ENCODE measurements at places on chromosomes 7 and 10.

- DNase-seq, result no peak
Observed at GRCh38 chr10:100883312-100883821, 29.4 kb upstream of the SLF2 start.

DNA sequence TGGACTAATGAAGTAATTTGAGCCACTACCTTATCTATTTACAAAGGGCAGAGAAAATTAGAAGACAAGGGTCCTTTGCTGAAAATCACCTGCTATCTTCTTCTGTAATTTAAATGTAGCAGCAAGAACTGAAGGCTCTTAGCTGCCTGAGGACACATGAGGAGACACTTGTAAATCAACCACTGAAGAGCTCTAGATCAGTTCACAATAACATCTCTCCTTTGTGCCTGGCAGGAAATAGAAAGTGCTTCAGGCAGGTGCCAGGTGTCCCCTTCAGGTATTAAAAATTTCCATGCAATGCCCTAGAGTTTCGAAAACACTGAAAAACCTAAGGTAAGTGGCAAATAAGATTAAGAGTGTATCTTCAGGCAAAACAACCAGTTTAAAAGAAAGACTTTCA, 474.6 kb downstream of the GRM8 start:
- DNase-seq, result no peak

GRCh38 chr10:131825960-131826650, 74.7 kb upstream of the PPP2R2D start:
- DNase-seq, result no peak

DNA sequence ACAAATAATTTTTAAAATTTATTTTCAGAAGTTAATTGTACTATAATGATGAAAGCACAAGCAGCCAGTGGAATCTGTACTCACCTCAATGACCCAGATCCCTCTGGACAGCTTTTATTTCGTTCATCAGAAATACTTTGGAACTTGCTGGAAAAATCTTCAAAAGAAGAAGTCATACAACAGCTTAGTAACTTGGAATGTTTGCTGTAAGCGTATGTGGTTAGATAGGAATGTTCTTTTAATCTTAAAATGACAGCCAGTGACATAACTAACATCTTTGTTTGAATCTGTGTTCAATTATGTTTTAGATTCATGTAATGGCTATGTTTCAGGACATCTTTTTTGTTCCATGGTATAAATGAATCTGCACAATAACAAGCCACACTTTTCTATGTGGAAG, 26.8 kb downstream of the CFAP69 start:
- DNase-seq, result no peak

DNA sequence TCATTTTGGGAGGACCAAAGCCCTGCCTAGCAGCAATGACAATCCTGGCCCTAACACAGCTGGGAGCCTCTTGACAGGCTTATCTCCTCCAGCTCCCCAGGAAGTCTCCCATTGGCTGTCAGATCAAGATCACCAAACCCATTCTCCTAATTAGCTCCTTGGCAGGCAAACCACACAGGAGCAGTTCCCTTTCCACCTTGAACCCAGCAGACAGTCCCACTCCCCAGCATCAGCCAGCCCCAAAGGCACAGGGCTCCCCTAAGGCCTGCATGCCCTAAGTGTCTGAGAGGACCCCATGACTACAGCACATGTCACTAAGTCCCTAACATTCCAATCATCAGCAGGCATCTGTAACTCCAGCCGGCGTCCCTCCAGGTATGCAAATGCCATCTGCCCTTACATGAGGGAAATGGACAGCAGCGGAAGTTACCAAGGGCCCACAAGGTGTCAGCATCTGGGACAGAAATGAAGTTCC, 348.5 kb downstream of the KCNMA1 start:
- DNase-seq, result no peak

DNA sequence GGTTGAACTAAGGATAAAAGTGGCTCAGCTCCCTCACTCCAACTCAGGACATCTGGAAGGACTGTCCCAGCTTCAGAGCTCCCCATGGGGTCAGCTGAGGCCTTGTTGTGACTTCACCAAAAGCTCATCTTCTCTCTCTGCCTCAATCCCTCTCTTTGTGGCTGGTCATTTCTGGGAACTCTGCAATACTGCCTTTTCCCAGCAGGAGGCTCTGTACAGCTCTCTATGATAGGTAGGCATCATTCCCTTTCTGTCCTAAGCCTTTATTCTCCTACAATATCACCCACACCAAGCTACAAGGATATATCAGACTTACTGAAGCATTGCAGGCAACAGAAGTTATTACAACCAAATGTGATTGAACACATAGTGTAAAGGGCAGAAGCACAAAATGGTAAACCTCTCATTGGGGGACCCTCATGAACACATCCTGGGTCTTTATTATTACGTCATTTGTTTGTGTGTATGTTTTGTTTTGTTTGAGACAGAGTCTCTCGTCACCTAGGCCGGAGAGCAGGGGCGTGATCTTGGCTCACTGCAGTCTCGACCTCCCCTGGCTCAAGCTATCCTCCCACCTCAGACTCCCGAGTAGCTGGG, 36.7 kb upstream of the PRPS1L1 start:
- DNase-seq, result peak; percentile 7

GRCh38 chr10:3239066-3239919, 66.7 kb upstream of the PITRM1 start:
- peak; percentile 65 for DNase-seq

DNA sequence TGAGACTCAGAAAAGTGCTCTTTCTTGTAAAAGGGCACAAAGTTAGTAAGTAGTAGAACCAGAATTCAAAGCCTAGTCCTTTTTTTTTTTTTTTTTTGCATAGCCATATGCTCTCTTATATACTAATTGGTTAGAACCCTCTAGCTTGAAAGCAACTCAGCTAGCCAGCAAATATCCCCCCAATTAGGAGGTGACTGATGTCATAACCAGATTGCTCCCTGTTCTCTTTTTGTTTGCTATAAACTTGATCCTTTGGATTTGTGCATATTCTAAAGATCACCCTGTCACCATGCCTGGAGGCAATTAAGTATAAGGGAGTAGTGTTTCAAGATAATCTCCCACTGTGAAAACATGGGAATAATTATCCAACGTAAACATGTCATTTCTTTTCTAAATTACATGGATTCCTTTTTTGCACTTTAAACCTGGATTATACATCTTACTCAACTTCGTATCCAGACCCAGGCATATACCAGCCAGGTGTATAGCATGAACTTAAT, 963.4 kb downstream of the CNTNAP2 start:
- no peak for DNase-seq

DNA sequence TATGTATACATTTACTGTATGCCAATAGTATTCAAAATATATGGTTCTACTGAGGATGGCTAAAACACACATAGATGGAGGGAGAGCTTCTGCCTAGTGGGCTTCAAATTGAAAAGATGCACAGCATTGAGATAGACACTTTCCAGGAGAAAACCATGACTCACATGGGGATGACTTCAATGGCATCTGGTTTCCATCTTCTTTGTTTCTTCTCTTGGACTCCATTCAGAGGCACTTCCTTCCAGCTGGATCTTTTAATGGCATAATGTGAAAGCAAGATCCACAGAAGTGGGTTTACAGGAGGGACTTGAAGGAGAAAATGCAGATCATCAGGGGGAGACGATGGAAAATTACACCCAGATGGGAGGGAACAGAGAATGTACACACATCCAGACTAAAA, 84.9 kb downstream of the ZNF365 start:
- no peak for DNase-seq

DNA sequence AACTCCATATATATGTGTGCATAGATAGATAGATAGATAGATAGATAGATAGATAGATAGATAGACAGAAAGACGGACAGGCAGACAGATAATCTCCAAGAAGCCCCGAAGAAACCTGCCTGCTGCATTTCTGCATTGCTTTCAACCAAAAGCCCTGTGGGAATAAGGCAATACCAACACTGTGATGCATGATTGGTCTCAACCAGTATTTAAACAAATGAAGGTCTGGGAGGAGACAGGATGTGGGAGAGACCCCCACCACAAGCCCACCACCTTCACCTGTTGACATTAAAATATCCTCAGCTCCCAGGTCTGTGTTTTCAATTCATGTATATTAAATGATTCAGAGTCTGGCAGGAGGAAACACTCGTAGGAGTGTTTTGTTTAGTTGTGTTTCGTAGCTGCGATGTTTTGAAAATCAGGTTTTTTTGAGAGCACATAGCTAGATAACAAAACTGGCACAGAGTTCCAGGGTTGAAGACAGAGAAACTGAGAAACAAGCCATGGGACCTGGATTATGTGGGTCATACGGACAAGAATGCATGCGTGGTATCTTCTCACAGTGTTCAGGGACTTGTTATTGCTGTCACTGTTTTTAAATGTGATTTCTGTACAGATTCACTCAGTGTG, 200.7 kb upstream of the AHR start:
- no peak for DNase-seq

DNA sequence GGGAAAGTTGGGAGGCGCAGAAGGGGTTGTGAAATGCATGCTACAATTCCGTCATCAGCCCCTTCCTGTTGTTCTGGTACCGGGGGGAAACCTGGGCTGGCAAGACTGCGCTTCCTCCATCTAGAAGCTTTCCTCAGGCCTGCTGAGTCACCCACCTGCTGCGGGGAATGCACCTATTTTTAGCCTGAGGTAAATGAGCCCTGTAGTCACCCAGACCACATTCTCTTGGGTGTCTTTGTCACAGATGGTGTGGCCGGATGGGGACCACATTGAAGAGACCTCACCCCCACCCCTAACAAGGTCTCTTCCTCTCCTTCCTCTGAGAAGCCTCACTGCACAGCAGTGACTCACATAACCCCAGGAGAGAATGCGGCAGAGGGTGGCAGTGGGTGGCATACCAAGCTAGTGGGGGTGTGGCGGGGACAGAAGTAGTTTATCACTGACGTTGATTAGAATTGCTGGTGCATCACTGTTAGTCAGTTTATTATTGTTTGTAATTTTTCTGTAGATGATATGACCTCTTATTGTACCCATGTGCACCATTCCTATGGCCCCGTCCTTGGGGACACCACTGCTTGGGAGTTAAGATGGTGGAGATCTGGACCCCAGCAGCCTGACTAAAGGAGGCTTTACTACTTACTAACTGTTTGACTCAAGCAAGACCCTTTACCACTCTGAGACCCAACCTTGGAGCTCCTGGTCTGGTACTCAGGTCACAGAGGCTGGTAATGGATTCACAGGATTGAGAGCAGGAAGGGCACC, 83.0 kb upstream of the DUSP5 start:
- DNase-seq, result peak; percentile 87

GRCh38 chr7:80971225-80971624, 52.4 kb upstream of the SEMA3C start:
- DNase-seq, result no peak

DNA sequence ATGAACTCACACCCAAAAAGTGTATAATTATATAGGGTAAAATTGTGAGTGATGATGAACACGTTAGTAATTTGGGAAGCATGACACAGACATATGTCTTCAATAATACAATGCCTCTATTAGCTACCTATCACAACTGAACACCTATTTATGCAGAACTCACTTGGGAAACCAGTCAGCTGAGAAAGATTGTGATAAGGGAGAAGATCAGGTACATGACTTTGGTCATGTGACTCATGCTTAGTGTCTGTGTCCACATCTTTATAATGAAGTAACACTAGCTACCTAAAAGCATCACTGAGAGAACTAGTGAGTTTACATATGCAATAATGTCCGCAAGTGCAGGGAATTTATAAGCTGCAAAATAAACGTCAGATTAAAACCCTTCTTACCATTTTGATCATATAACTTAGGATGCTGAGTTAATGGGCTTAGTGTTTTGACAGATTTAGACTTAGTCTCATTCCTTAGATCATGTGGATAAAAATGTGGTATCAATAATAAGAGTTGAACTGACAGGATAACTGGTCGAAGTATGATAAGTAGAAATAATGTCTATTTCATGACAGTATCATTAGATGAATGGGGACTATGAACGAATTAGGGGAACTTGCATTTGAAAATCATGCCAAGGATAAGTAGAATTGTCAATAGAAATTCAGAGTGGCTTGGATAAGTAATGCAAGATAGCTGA, 11.6 kb downstream of the VWDE start:
- no peak for DNase-seq

- DNase-seq, result no peak
Observed at GRCh38 chr10:122468926-122469781, 7.8 kb downstream of the HTRA1 start.

DNA sequence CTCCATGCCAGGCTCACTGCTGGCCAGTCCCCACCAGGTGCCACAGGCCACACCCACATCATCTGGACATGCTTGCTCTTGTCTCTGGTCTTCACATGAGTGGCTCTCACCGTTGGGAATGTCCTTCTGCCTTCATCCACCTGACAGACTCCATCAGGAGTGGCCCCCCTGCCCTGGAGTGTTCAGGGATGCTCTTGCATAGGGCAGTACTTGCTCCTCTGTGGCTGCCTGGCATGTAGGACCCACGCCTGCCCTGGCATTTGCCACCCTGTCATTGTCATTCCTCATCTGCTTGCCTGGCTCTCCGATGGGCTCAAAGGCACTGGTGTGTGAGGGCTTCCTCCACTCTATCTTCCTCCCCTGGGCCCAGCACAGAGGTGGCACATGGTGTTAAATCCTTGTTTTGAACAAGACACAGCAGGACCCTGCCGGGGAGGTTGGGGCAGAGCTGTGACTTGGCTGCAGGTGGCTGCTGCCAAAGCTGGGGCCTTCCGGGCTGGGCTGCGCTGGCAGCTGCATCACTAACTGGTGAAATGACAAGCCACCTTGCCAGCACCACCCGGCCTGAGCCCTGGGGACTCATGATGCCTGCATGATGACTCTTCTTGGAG, 1.8 kb downstream of the SH2D4B start:
- no peak for DNase-seq

DNA sequence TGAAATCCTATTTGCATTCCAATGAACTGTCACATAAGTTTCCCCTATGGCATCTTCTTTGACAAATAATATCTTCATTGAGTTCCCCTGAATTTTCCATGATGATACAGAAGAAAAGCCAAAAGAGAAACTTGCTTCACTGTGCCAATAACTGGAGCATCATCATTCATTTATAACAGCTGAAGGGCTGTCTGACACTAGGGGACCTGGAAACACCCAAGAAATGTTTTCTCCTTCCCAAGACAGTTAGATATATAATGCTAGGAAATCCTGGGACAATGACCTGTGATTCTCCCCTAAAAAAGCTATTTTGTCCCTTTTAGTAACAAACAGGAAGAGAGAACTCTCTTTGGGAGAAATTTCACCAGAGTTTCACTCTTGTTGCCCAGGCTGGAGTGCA, 133.6 kb downstream of the SEMA3C start:
- no peak for DNase-seq

- no peak for DNase-seq
Observed at GRCh38 chr7:7516662-7517061, 19.0 kb downstream of the COL28A1 start.

GRCh38 chr7:116354171-116354545, 143.8 kb downstream of the TES start:
- DNase-seq, result no peak

DNA sequence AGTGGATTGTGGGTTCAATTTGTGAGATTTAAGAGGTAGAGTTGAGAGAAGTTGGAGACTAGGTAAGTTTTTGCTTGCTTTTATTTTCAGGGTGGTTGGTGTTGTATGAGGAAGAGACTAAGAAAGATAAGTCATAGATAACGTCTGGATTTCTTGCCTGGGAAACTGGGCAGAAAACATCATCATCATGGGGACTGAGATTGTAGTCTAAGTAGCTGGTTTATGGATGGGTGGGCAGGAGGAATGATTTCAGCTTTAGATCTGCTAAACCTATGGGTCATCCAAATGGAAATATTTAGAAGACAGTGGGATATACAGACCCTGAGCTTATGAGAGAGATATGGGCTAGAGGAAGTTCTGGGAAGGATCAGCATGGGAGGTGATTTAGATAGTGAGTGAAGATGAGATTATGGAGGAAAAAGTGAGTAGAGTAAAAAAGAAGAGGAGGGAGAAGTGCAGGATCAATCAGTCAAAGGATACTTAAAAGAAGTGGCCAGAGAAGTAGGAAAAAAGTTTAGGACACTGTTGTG, 169.8 kb downstream of the WNT2 start:
- no peak for DNase-seq

Data from stimulated activated CD4-positive, alpha-beta T cell treated with anti-CD3 and anti-CD28 coated beads, Interleukin-15, amount 100 ng/mL, for 48 hours (primary cell).